ENCODE measurements at places on chromosomes 1 and 21. TPM values are rescaled to one million over a fixed set of nuclear protein-coding genes. Genes with fewer than 3 reads are reported as not detected.

OR2T33 gene
- polyA plus RNA-seq: not detected

LORICRIN gene
- polyA plus RNA-seq: not detected

KRTAP10-5 gene
- not detected for polyA plus RNA-seq

S100B gene
- polyA plus RNA-seq: 0.26 TPM

CACHD1 gene
- 2.5 TPM for polyA plus RNA-seq

CLEC20A gene
- not detected for polyA plus RNA-seq

OR6K3 gene
- not detected for polyA plus RNA-seq

ARHGAP30 gene
- 0.02 TPM for polyA plus RNA-seq
